C1 segment of cervical spinal cord (tissue), 14 donors: ENCODE measurements at places on chromosomes 12 and 14.

GRCh38 chr14:74548881-74549280, 55.3 kb downstream of the ISCA2 start:
- no peak for DNase-seq

DNA sequence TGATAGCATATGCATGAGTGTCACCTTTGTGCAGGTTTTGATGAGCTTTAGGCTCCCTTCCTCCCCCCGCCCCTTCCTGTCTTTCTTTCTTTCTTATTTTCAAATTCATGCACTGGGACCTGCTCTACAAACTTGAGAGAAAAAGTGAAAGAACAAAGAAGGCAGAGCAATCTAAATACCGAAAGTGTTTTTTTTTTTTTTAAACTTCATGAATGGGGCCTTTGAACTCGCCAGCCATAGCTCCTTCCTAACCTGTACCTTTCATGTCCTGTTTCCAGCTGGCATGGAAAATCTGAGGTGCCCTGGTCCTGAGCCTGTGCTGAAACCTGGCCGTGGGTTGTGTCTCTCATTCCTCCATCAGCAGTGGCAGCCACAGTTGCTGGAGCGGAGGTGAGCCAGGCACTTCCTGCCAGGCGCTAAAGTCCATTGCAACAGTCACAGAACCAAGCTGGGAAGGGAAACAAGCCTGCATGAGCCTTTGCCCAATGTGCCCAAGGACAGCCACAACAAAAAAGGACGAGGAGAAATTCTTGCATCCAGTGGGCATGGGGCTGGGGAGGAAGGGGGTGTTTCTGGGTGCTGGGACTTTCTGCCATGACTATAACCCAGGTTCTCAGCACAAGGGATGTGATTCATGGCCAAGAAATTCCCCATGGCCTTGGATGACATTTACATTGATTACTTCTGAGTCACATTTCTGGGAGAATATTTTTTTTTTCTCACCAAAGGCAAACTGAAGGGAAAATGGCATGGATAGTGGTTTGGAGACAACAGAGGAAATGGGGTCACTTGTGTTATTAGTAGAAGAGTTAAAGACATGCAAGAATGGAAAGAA, 102.7 kb downstream of the TMEM30B start:
- no peak for DNase-seq

- DNase-seq = no peak
Measured at GRCh38 chr14:90330203-90331196, 1.2 kb downstream of the NRDE2 start.

DNA sequence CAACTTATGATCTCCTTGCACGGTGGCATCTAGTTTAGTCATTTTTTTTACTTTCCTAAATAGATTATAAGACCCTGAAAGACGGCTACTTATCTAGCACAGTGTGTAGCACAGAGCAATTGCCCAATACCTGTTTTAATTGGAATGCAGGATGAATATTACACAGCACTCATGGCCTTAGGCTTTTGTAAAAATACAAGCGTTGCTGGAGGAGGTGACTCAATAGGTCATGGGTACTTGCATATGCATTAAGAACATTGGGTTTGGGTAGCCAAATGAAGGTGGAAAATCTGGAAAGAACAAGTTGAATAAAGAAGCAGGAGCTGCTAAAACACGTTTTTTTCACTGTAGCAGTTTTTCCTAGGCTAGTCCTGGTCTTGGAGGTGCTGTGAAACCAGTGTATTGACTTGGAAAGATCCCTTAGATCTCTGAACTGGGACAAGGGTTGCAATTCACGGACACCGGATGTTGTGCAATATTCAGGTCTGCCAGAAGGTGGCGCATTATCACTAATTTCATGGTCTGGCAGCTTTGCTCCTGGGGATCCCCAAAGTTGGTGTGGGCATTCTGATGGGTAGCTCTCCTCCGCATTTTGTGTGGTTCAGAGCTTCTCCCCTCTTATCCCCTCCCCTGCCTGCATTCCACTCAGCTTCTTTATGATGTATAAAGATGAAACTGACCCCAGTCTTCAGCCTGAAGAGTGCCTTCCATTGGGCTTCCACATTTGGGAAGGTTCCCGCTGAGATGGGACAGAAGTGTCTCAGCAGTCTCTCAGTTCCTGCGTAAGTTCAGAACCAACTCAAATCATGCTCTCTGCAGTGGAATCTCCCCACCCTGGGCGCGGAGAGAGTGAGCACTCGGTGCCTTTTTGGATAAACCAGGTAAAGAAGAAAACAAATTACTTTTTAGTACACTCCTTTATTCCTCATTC, 278.3 kb downstream of the NRXN3 start:
- peak; percentile 4 for DNase-seq

GRCh38 chr14:50714450-50715073, 46.5 kb upstream of the SAV1 start:
- DNase-seq = no peak

GRCh38 chr14:105617201-105617777, 90.9 kb downstream of the TMEM121 start:
- DNase-seq = no peak

DNA sequence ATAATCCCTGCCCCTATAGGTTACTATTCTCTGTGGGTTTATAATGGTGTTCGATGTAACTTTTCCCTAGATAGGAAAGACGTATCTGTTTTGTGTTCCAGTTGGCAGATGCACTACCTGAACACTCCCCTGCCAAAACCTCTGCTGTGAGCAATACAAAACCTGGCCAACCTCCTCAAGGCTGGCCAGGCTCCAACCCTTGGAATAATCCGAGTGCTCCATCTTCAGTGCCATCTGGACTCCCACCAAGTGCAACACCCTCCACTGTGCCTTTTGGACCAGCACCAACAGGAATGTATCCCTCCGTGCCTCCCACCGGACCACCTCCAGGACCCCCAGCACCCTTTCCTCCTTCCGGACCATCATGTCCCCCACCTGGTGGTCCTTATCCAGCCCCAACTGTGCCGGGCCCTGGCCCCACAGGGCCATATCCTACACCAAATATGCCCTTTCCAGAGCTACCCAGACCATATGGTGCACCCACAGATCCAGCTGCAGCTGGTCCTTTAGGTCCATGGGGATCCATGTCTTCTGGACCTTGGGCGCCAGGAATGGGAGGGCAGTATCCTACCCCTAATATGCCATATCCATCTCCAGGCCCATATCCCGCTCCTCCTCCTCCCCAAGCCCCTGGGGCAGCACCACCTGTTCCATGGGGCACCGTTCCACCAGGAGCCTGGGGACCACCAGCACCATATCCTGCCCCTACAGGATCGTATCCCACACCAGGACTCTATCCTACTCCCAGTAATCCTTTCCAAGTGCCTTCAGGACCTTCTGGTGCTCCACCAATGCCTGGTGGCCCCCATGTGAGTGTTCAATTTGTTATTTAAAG, 11.3 kb downstream of the MAPK1IP1L start:
- no peak for DNase-seq

GRCh38 chr12:27818401-27818918, 38.4 kb upstream of the MANSC4 start:
- DNase-seq = no peak

- no peak for DNase-seq
Measured at GRCh38 chr12:105502426-105502930, 172.0 kb downstream of the C12orf75 start.

- DNase-seq = no peak
Measured at GRCh38 chr12:54215989-54216796, 27.4 kb upstream of the SMUG1 start.

DNA sequence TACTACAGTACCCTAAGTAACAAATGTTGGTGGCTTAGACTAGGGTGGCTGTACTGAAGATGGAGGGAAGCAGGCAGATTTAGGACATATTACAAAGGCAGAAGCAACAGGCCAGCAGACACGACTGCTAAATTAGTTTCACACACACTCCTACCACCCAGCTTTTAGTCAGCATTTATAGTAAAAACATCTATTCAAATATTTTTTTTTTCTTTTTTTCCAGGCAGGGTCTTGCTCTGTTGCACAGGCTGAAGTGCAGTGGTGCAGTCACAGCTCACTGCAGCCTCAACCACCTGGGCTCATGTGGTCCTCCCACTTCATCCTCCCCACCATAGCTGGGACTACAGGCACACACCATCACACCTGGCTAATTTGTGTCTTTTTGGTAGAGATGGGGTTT, 72.9 kb downstream of the CDK17 start:
- no peak for DNase-seq

- no peak for DNase-seq
Measured at GRCh38 chr12:46916796-46917419, 91.1 kb upstream of the SLC38A4 start.

- DNase-seq = peak; percentile 82
Measured at GRCh38 chr14:76829650-76830421, 3.6 kb downstream of the LRRC74A start.

DNA sequence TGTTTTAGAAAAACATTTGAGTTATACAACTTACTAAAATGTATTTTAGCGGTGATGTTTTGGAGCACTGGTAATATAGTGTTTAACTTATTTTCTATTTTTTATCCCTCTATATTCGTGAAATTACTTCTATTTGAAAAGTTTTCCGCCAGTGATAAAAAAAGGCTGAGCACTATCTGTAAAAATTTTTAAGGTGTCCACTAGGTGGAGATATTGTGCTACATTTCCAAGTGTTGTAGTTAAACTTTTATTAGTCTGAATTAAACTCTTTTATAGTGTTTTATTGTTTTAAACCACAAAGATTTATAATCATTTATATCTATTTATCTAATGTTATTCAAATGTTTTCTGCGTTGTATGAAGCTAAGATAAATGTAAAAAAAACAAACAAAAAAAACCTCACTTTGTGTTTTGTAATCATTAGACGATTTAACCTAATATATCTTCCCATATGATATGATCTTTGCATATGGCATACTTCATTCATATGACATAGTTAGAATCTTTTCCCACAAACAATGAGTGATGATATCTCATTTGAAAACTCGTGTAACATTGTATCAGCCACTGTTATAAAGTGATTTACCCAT, 11.8 kb downstream of the ALG10B start:
- no peak for DNase-seq

DNA sequence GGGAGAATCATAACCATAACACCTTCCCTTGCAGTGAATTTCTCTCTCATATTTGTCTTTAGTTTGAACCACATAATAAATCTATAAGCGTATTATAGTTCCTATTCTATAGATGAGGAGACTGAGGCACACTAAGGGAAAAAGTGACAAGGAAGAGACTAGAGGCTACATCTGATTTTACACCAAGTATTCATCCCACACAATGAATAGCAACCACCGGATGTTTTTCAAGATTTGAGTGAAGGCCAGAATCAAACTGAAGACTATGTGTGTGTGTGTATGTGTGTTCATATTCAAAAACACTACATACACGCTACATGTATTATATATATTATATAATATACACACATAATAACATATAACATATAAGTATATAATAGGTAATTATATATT, 4.7 kb downstream of the ASB2 start:
- DNase-seq = no peak

DNA sequence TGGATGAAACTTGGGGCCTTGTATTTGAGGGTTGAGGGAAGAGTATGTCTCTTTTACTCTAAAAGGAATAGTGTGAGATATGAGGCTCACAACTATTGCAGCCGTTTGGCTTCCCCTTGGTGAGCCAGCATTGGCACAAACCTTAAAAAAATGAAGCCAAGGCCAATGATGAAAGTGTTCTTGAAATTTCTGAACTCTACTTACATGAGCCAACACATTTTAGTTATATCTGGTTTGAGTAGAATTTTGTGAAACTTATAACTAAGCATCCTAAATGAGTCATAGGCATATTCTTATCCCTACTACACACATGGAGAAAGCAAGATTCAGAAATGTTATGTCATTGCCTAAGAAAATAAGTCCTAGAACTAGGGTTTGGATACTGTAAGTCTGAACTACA, 55.3 kb upstream of the ACSS3 start:
- DNase-seq = no peak

- no peak for DNase-seq
Measured at GRCh38 chr12:132275631-132276030, 53.8 kb downstream of the GALNT9 start.

DNA sequence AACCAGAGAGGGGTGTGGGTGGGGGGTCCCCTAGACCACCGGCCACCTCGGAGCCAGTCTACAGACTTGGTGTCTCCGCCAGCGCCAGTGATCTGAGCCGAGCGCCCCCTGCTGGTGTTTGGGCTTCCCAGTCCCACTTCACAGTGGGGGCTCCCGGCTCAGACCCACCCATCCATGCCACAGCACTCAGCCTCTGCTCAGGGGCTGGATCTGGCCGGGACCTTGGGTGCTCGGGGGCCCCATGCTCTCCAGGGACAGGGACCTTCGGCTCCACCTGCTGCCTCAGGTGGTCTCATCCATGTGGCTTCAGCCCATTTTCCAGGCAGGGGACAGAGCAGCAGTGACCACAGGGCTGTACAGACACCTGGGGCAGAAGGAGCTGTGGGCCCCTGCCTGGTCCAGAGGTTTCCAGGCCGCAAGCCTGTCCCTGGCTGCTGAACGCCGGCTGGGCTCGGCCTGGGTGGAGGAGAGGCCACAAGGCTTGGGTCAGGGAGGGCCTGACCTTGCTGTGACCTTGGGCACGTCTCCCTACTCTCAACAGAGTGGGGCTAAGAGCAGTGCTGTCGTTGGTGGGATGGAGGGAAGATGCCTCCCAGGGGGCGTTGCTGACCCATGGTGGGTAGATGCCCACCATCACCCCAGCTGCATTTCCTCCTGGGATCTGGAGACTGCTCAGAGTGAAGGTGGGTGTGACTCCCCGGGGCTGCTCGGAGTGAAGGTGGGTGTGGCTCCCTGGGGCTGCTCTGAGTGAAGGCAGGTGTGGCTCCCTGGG, 86.3 kb downstream of the KIF26A start:
- DNase-seq = no peak

DNA sequence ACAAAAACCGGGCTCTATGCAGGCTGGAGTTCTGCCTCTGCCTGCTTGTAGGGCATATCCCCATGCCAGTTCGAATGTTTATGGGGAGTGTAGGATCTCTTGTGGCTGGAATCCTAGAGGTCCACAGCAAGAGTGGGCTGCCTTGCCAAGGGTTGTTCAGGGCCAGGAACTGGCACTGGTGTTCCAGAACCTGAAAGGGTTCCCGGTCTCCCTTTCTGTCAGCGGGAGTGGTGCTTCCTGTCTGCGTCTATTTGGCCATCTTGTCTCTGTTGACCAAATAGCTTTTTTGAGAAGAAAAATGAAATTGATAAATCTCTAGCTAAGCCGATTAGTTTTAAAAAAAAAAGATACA, 17.8 kb downstream of the OLR1 start:
- peak; percentile 62 for DNase-seq

GRCh38 chr12:78149459-78149858, 318.8 kb downstream of the NAV3 start:
- peak; percentile 99 for DNase-seq

GRCh38 chr14:101512376-101512695, 49.0 kb upstream of the DIO3 start:
- DNase-seq = no peak
